Anterior cingulate cortex (tissue), 58 donors: ENCODE measurements at places on chromosomes 12 and 14.

- no peak for DNase-seq
These were observed 830 bp upstream of the MIS18BP1 start for GRCh38 chr14:45253754-45254310.

- no peak for DNase-seq
These were observed 92.7 kb downstream of the BORCS5 start for GRCh38 chr12:12449533-12450025.

DNA sequence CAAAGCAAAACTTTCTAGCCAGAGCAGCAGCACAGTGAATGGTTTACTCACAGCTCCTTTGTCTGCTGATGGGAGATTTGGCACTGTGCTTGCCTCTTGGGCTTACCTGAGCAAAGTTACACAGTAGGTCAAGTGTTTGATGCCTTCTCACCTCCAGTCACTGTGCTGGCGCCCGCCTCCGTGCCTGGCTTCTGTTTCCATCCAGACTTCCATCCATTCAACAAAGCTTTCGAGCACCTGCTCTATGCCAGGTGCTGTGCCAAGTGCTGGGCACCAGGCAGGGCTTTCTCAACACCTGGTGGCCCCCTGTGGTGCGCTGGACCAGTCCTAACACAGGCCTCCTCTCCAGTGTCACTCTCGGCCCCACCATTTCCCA, 199.2 kb upstream of the EEA1 start:
- DNase-seq = no peak

- DNase-seq = no peak
These were observed 7.8 kb downstream of the LIMA1 start for GRCh38 chr12:50275556-50275955.

GRCh38 chr12:78324234-78324633, 493.5 kb downstream of the NAV3 start:
- DNase-seq = no peak

- no peak for DNase-seq
These were observed 4.0 kb upstream of the KRT73 start for GRCh38 chr12:52622349-52622748.

DNA sequence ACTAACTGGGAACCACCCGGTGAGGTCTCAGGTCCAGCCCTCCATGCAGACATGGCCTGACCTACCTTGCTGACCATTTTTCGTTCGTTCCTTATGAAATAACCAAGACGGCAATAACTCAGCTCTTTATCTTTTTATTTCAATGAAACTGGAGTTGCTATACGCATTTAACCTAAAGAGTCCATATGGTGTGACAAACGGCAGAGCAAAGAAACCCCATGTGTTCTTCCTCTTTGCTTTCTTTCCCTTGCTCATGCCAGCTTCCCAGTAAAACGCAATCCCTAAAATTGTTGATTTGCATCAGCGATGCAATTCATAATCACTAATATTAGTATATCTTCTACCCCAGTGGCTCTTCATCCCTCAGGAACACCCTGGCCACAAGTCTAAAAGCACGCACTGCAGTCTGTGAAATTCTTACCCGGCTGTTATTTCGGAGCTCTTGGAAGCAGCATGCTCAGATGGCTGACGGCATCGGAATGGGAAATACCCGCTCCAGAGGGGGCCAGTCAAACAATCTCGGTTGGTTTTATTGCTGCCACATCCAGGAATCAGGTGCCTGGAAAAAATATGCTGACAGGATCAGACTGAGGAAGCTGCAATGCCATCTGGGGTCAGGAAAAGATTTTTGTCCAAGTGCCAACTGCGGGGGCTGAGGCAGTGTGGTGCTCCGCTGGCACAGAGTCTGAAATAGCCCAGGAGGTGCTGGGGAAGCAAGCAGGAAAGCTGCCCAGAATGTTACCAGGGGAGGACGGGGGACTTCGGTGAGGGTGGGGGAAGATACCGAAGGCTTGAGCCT, 28.2 kb upstream of the KCNA1 start:
- DNase-seq = no peak

- no peak for DNase-seq
These were observed 279.0 kb upstream of the RTL1 start for GRCh38 chr14:101182476-101182875.

- DNase-seq = no peak
These were observed 77.3 kb upstream of the SLC38A4 start for GRCh38 chr12:46903058-46903457.

DNA sequence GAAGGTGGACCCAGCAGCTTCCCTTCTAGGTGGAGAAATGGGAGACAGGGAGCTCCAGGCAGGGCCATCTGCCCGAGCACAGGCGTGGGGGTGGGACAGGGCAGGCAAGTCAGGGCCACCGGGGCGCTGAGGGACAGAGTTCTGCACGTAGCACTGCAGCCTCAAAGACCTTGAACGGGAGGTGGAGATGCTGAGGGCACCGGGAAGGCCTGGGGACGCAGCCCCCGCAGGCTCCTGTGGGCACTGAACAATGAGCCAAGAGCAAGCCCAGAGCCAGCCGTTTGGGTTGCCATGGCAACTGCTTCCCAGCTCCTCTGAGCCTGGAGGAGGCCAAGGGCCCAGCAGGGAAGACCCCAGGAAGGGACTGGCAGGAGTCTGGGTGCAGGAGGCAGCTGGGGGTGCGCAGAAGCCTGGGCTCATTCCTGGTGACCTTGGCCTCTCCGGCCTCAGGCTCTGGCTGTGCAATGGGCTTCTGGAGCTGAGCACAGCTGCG, 3.4 kb downstream of the LBHD2 start:
- DNase-seq = no peak

DNA sequence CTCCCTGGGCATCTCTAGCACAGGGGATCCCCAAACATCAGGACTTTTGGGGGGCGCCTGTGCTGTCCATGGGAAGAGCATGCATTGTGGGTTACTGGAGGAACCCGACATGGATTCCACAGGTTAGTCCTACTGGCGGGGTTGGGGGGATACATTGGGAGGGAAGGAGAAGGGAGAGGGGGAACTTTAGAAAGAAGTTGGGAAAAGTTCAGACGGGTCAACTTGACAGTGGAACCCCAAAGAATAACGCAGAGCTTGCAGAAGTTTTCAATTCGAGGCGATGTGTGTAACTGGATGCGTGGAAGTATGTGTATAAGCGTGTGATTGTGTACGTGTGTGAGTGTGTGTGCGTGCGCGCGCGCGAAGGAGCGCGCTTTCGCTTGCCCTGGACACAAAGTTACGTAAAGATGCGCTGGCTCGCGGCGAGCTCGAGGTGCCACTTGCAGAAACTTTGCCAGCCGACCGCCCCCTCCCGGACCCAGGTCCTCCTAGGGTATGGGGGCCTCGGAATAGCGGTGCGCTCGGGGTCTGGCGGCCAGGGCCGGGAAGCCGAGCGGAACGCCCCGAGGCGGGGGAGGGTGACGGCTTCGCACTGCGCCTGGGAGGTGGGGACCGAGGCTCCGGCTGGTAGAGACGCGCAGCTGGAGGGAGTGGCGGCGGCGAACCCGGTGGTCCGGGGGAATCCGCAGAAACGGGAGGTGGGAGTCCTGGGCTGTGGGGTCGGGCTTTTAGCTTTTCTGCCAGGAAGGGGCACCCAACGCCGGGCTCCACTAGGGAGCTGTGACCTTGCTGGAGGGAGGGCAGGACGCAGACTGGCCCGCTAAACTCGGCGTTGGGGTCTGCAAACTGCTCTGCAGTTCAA, 669 bp downstream of the RFX4 start:
- DNase-seq = no peak
